ENCODE measurements at places on chromosomes 2 and 18.

DNA sequence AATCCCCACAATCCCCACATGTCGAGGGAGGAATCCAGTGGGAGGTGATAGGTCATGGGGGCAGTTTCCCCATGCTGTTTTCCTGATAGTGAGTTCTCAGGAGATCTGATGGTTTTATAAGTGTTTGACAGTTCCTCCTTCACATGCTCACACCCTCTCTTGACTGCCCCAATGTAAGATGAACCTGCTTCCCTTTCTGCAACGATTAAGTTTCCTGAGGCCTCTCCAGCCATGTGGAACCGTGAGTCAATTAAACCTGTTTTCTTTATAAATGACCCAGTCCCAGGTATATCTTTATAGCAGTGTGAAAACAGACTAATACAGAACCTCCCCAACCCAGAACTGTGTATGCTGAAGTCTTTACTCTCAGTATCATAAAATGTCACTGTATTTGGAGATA, 289.5 kb upstream of the MMADHC start:
- no peak for DNase-seq

DNA sequence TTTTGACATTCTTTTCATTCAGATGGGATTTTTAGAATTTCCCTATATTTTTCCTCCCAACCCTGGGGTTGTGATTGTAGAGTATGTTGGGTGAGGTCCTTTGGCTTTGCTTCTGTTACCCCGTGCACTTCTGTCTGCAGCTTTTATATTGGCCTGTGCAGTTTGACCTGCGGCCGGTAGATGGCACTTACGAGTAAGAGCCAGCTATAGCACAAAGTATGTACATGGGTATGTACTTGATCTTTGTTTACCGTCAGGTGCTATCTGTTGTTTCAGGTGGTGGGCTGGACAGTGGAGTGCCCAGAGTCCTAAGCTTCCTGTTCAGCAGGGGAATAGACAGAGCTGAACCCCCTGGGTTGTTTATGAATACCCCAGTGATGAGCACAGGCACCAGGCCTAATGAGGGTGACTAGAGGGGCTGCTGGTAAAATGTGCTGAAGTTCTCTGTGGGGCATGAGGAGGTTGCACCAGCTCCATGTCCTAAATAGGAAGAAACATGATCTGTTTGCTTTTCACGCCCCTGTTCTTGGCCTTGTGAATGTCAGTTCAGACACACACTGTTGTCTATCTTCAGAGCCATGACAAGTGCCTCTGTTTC, 58.9 kb upstream of the THUMPD2 start:
- DNase-seq: no peak

DNA sequence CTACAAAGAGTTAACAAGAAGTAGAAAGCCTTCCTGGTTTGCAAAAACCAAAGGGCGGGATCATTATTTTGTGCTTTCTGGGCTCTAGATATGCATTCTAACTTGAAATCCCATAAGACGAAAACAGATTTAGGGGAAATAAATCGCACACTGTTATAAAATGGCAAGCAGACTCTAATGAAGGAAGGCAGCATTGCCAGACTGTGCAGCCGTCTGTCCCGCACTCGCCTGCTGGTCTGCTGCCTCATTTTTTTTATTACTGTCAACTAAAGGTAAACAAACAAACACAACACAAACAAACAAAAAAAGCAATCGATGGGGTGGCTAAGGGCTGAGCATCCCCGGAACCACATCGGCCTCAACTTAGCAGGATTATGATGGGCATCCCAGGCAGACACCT, 24.4 kb downstream of the ZNF521 start:
- no peak for DNase-seq

DNA sequence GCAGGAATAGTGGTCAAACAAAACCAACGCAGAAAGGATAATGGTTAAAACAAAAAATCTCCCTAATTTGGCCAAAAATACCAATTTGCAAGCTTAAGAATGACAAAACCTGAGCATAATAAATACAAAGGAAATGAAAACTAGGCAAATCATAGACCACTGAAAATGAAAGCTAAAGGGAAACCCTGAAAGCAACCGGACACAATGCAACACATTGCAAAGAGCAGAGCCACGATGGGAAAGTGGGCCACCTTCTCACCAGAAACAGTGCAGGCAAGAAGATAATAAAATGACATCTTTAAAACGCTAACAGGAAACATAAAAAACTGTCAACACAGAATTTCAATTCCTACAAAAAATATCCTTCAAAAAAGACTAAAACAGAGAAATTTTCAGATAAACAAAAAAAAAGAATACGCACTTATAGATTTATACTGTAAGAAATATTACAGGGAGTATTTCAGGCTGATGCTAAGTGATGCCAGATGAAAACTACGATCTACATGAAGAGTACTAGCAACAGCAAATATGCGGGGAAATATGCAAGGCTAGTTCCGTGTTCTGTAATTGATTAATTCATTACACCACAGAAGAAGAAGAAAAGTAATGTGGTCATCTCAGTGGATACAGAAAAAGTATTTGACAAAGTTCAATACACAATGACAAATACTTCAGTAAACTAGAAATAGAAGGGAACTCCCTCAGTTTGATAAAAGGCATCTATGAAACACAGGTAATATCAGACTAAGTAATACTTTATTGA, 239.5 kb downstream of the L3MBTL4 start:
- DNase-seq: no peak

- no peak for DNase-seq
Measured at GRCh38 chr2:208142925-208143799, 2.8 kb downstream of the CRYGB start.

DNA sequence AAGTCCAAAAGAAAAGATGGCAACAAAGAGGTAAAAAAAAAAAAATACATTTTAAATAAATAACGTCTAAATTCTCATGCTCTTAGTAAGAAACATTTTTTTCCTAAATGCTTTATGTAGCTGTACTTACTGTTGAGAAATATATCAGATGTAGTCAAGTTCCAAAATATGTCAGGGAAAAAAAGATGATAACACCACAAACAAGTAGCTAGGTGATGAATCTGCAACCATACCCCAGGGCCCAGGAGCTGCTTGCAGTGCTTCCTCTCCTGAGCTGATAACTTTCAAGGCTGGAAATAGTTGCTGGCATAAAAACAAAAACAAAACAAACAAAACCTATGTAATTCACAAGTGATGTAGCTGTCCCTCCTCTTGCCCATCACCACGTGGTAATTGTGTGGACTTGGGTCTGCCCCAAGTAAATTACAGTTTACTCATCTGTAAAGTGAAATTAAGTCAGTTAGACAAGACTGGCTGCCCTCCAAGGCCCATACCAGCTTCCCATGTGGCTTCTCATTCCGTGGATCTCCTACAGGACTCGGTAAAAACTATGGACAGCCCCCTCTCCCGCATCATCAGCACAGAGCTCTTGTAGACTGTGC, 82.6 kb downstream of the SP100 start:
- no peak for DNase-seq

GRCh38 chr18:3508576-3509549, 58.9 kb downstream of the TGIF1 start:
- DNase-seq: no peak

- DNase-seq: no peak
Measured at GRCh38 chr2:181605889-181606837, 50.7 kb downstream of the CERKL start.

GRCh38 chr18:34117319-34117718, 107.4 kb downstream of the NOL4 start:
- no peak for DNase-seq

GRCh38 chr18:23151414-23152099, 16.3 kb downstream of the CABLES1 start:
- DNase-seq: no peak

- no peak for DNase-seq
Measured at GRCh38 chr18:56891870-56892269, 240.7 kb downstream of the WDR7 start.

DNA sequence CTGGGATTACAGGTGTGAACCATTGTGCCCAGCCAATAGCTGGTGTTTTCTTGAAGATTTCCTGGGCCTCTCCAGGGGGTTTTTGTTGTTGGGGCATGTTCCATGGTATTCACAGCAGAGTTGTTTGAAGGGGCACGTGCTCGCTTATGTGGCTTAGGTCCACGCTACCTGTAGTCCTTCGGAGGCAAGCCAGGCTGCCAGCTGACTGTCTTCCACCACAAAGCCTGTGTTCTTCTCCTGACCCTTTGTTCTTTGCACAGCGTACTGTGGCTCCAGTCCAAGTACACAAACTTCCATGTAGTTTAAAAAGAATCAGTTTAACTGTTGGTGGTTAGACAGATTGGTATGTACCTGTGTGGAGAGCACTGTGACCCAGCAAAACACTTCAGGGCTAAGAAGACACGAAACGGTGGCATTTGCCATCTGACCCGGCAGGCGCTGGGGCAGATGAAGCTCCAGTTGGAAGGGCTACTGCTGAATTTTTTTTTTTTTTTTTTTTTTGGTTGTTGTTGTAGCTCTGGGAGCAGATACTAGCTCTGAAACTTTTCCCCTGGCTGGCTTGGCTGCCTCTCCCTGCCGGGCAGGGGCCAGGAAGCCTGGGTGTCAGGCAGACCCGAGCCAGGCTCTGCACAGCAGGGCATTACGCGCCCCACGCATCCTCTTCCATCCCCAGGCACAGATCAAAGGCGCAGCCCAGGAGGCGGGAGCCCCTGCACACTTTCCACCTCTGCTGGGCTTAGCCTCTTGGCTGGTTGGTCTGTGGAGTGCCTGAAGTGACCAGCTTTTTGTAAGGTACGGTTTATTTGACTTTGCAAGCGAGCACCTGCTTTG, 5.7 kb downstream of the GREB1 start:
- DNase-seq: no peak

DNA sequence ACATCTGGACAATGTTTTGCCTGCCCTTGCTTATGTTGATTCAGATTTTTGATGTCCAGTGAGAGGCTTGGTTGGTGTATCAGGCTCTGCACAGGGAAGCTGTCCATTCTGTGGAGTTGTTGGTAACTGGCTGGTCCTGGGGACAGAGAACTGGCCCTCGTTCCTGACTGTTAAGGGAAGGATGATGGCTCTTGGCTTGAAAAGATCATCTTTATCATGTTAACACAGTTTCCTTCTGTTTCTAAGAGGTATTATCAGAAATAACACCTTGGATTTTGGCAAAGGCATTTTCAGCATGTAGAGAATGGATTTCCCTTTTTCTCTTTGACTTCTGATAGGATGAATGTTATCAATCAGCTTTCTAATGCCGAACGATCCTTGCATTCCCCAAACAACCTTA, 19.3 kb downstream of the STK25 start:
- no peak for DNase-seq

DNA sequence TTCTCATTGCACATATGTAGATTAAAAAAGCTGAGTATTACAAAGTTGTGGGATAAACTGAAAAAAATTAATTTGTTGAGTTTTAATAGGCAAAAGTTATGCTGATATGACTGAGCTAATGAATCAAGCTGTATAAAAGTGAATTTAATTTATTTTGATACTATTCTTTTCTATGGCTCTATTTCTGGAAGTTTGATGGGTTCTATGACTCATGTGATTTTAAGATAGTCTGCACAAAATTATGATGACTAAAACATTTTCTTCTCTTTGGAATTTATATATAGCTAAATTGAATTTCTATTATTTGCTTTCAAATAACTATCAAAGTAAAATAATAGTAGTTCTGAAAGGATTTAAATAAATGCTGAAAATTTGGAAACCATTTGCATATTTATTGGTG, 71.0 kb upstream of the MMADHC start:
- DNase-seq: no peak

GRCh38 chr2:40579247-40579646, 127.4 kb upstream of the SLC8A1 start:
- DNase-seq: no peak

DNA sequence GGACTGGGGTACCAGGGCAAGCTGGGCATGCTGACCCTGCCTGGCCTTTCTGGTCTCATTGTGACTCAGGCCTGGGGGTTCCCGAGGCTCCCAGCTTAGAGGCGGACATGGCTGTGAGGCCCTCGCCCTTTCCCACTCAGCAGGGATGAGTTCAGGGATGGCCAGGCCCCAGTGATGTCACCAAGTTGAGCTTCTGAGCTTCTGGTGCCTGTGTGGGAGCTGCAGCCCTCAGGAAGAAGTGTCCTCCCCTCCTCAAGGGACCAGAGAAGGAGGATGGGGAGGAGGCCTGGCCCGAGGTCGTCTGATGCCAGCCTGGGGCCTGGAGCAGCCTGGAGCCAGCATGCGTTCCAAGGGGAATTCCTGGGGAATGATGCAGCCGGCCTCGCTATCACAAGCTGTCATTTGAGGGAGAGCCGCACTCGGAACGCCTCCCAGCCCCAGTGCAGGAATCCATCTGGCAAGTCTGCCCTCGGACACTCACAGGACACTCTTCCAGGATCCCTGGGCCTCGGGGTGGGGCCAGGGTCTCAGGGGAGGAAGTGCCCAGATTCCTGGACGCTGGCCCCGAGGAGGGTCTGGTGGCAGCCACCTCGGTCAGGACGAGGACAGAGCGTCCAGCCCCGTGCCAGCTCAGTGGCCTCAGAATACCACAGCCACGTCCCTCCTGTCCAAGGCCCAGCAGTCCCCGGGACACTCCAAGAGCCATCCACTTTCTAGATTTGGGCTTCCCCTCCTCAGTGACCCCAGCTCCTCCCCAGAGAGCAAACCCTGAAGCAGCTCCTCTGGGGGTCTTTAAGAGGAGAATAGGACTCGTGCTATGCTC, 61.2 kb upstream of the GPC1 start:
- no peak for DNase-seq

DNA sequence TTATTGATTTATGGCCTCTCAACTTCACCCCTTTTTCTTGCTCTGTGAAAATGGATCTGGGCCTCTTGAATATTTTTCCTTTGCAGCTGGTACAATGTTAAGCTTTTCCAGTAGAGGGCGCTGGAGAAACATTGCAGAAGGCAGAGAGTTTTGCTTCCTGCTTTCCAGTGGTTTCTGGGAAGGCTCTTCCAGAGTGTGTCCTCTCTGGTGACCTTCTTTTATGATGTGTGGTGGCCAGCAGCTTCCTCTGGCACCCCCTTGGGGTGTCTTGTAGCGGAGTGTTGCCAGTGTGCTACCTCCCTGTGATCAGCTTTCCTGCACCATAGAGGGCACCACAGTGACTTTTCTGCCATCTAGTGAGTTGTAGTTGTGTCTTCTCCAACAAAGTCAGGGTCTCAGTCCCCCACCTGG, 25.4 kb upstream of the MGAT5 start:
- DNase-seq: no peak

DNA sequence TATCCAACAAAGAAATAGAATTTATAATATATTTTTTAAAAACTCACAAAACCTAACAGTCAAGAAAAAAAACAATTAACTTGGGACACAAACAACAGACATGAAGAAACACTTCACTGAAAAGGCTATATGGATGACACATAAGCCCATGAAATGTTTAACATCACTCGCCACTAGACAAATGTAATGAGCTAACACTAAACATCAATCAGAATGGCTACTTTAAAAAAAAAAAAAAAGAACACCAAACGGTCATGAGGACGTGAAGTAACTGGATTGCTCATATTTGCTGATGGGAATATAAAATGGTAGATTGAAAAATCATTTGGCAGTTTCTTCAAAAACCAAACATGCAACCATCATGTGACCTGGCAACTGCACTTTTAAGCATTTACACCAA, 97.3 kb upstream of the RGPD4 start:
- DNase-seq: no peak

- no peak for DNase-seq
Measured at GRCh38 chr2:226414335-226414734, 385.3 kb downstream of the IRS1 start.

- DNase-seq: no peak
Measured at GRCh38 chr18:61713502-61713901, 179.3 kb downstream of the RNF152 start.

GRCh38 chr2:23826040-23826439, 100.9 kb downstream of the ATAD2B start:
- DNase-seq: no peak

All from esophagus squamous epithelium (tissue), 5 donors.